ENCODE measurements at places on chromosomes 12 and 14. TPM values are rescaled to one million over a fixed set of nuclear protein-coding genes. Genes with fewer than 3 reads are reported as not detected.
A peak's percentile ranks its signal among the peaks of the same experiment; 100 is the strongest.

DNA sequence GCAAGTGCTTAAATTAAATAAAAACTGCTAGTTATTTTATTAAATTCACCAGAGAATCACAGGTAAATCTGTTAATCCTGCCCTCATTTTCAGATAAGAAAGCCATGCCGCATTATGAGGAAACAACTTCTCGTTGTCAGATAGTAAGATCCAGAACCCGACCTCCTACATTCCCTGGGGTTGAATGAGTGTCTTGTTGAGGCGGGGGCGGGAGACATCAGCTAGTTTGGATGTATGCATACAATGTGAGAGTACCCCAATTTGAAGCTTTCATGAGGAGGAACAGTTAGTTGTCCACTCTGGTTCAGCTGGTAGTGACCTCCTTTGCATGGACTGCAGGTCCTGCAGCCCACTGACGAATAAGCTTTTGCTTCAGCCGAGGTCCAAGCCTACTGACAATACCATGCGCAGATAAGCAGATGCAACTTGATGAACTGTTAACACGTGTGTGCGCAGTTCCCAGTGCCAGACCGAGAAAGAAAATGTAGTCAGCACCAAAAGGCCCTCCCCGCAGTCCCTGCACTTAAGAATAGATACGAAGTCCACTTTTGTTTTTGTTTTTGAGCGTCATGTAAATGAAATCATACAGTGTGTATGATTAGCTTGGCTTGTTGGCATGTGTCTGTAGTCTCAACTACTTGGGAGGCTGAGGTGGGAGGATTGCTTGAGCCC is 34.9 kb downstream of the EVL start:
- no peak for DNase-seq
- H3K4me3 ChIP-seq: peak overlapping the region; percentile 21
- peak overlapping the region; percentile 98 for H3K27ac ChIP-seq
- no peaks in the 10 kb centered on the region for H3K27me3 ChIP-seq
- H3K36me3 ChIP-seq: peaks cover 20% of the 10 kb centered on the region

GRCh38 chr12:73714655-73715054 is 823.0 kb upstream of the ATXN7L3B start:
- H3K27me3 ChIP-seq: no peaks in the 10 kb centered on the region
- no peak for DNase-seq
- H3K4me1 ChIP-seq: no peaks in the 10 kb centered on the region
- no peak overlapping the region for H3K27ac ChIP-seq
- H3K4me3 ChIP-seq: no peak overlapping the region
- H3K36me3 ChIP-seq: no peaks in the 10 kb centered on the region

OR6C74 gene
- not detected for total RNA-seq

- H3K27me3 ChIP-seq: peaks cover 73% of the 10 kb centered on the region
- no peak for DNase-seq
- no peak overlapping the region for H3K27ac ChIP-seq
- H3K4me1 ChIP-seq: peaks cover 10% of the 10 kb centered on the region
- H3K36me3 ChIP-seq: peaks cover 15% of the 10 kb centered on the region
Measured at GRCh38 chr12:54590978-54591591, 2.6 kb upstream of the PPP1R1A start.

- DNase-seq: no peak
- H3K4me3 ChIP-seq: no peak overlapping the region
- peaks cover 2% of the 10 kb centered on the region for H3K36me3 ChIP-seq
- no peaks in the 10 kb centered on the region for H3K27me3 ChIP-seq
- no peak overlapping the region for H3K27ac ChIP-seq
Measured at GRCh38 chr12:82480606-82481005, 122.3 kb downstream of the METTL25 start.

GRCh38 chr14:99628887-99629618 is 15.9 kb upstream of the HHIPL1 start:
- no peak overlapping the region for H3K4me3 ChIP-seq
- peaks cover 42% of the 10 kb centered on the region for H3K27me3 ChIP-seq
- peak; percentile 43 for DNase-seq
- H3K36me3 ChIP-seq: peaks cover 8% of the 10 kb centered on the region
- H3K27ac ChIP-seq: no peak overlapping the region

DNA sequence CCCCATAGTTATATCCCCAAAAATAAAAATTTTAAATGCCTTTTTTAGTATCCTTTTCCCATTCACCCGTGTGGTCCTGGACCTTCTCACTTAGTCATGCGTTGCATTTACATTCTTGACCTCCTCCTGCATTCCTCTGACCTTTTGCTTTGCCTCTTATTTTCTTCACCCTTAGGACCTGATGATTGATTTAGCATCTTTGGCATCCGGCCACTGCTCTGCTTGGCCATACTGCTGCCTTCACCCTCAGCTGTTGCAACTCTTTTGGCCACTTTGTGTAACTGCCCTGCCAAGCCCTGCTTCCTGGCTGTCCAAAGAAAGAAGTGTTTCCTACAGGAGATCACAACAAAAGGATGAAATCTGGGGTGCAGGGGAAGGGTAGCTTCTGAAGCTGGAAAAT is 48.8 kb upstream of the SLC38A4 start:
- H3K4me3 ChIP-seq: no peak overlapping the region
- H3K36me3 ChIP-seq: no peaks in the 10 kb centered on the region
- peaks cover 13% of the 10 kb centered on the region for H3K27me3 ChIP-seq
- no peaks in the 10 kb centered on the region for H3K4me1 ChIP-seq
- H3K27ac ChIP-seq: no peak overlapping the region
- DNase-seq: no peak

GRCh38 chr14:103549361-103550311 is 12.8 kb downstream of the BAG5 start:
- H3K27ac ChIP-seq: no peak overlapping the region
- peaks cover 5% of the 10 kb centered on the region for H3K4me1 ChIP-seq
- H3K36me3 ChIP-seq: no peaks in the 10 kb centered on the region

TMEM119 gene
- 5.0 TPM for total RNA-seq

- H3K4me1 ChIP-seq: peaks cover 9% of the 10 kb centered on the region
- H3K4me3 ChIP-seq: no peak overlapping the region
- H3K36me3 ChIP-seq: peaks cover 8% of the 10 kb centered on the region
Measured at GRCh38 chr12:104347374-104348075, 44.0 kb downstream of the EID3 start.

IL26 gene
- total RNA-seq: 0.52 TPM

All from T-helper 17 cell (primary cell).